ENCODE measurements at places on chromosomes 5 and 9.

- ATAC-seq: no peak
Observed at GRCh38 chr9:115212832-115213231, 94.9 kb upstream of the TNC start.

DNA sequence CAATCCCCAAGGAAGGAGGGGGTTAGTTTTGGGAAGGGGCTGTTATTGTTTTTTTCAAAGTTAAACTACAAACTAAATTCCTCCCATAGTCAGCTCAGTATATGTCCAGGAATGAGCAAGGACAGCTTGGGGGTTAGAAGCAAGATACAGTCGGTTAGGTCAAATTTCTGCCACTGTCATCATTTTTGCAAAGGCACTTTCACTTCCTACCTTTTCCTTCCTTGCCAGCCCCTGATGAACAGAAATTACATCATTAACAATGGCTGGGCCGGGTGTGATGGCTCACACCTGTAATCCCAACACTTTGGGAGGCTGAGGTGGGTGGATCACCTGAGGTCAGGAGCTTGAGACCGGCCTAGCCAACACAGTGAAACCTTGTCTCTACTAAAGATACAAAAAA lies 51.5 kb upstream of the HRH2 start:
- no peak for ATAC-seq

GRCh38 chr5:100273846-100274580 lies 261.2 kb upstream of the FAM174A start:
- no peak for ATAC-seq

- ATAC-seq: no peak
Observed at GRCh38 chr5:156693113-156693512, 157.0 kb upstream of the PPP1R2B start.

DNA sequence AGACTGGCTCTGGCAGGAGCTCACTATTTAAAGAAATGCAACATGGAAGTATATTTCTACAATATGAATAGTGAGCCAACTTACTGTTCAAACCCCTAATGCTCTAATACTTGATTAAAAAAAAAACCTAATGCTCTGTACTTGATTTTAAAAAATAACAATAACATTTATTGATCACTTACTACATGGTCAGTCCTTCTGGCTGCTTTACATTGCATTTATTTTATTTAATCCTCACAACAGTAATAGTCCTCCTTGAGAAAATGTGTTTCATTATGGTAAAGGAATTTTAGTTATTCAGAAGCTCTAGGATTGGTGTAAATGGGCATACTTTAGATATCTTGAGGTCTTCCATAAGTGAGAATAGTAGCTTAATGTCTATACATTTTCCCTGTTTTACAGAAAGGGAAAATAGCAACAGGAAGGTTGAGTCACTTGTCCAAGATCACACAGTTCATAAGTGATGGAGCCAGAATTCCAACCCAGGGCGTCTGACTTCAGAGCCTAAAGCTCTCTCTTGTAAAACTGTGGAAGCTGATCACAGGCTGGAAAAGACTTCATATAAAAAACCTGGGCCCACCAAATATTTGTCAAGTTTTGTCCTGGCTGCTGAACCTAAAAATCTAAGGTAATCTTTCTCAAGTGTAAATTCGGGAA lies 1.0 kb downstream of the STARD4 start:
- ATAC-seq: no peak

DNA sequence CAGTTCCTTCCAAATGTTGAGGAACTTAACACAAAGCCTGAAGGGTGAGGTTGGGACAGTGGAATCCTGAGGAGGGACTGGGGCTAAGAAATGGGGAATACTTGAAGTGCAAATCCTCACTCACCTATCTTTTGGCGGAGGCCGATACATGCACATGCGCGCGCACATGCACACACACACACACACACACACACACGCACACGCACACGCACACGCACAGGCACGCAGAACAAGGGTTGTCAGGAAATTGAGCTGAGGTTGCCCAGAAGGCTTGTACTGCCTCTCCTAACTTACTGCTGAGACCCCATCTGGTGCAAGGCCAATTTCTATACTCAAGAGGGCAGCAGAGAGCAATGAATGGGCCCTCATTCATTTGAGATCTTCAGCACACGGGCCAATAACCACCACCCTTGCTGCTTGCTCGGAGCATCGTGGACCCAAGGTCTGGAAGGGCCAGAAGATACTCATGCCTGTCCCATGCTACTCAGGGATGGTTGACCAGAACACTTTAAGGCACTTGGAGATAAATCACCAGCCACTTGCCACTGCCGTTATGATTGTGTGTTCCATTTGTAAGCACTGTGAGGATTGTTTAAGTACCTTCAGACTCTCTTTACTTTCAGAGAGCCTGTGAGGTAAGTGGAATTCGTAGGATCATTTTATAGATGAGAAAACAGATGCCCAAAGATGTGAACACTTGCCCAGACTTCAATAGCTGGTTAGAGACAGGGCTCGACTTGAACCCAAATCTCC lies 21.5 kb downstream of the BTF3 start:
- peak; percentile 91 for ATAC-seq

DNA sequence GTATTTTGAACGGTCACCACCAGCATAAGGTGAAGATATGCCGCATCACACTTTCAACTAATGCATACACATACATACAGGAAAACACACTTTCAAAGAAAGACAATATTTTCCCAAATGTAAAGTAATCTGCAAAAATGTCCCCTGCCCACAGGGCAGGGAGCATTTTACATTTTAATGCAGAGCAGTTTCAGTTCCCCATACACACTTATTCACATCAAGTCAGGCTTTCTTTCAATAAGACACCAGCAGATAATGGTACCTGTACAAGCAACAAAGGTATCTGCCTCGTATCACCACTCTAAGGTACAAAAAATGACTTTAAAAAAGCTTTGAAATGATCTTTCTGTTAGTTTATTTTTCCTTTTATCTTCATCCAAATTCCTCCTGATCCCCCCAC lies 247.1 kb upstream of the CCNG1 start:
- no peak for ATAC-seq

DNA sequence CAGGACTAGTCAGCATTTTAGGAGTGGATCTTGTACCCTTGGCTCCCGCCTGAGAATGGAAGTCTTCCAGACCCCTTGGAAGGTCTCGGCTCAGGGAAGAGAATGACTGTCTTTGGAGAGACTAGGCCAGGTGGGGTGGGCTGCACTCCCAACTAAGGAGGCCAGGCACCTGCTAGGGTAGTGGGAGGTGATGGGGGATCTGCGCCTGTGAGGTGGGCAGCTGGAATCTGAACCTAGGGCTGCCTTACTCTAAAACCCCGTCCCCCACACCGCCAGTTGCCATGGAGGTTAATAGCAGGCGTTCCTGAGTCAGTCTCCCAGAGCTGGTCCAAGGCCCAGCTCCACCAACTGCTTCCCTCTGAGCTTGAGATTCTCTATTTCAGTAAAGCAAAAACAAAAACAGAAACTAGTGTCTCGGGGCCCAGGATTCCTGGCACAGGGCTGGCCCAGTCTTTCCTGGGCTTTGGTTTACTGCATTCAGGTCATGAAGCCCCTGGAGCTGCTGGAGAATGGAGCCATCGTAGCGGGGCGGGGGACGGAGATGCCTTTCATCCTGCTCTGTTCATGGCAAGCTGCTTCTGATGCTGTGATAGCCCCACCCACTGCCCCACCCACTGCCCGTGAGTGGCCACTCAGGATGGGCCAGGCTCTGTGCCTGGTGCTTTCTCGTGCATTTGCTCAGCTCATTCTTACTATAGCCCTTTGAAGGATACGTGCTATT lies 57.5 kb downstream of the DAB2IP start:
- ATAC-seq: peak; percentile 34

DNA sequence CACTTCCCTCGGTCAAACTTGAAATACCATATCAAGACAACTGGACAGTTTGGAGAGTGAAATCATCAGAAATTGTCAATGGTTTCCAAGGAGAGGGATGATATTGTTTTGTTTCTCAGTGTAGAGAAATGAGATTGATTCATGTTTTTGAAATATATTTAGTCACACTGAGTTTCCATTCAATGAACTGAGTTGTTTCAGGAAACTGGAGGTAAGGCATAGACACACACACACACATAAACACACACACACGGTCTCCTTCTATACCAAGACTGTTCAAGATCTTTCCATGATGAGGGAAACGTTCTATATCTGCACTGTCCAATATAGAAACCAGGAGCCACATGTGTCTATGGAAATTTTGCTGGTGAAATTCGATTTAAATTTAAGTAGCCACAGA lies 182.8 kb downstream of the PTTG1 start:
- ATAC-seq: no peak

DNA sequence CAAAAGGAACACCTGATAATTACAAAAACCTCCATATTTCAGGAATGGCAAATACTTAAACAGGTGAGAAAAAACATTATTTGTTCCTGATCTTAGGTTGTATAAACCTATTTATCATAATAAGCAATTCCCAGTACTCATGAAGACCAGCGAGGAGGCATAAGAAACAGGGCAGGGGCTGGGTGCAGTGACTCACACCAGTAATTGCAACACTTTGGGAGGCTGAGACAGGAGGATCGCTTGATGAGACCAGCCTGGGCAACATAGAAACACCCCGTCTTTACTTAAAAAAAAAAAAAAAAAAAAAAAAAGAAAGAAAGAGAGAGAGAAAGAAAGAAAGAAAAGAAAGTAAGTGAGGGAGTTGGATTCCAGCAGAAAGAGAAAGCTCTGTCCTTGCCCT lies 21.6 kb downstream of the CCNJL start:
- no peak for ATAC-seq

- no peak for ATAC-seq
Observed at GRCh38 chr9:71986900-71987299, 73.5 kb downstream of the C9orf57 start.

DNA sequence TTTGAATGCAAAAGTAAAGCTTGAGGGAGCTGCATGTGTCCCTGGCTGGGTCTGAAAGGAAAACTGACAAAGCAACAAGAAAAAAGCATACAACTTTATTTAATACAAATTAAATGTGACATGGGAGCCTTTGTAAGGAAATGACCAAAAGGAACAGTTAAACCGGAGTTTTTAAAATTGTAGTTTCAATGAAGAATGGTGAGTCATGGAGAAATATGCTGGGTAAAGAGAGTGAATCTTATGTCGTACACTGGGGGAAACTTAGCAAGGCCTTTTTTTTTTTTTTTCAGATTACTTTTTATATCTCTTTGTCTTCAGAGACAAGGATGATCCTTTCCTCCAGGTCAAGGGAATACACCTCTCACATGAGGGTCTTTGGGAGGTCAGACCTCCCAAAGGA lies 50.1 kb upstream of the FBXL17 start:
- ATAC-seq: no peak

DNA sequence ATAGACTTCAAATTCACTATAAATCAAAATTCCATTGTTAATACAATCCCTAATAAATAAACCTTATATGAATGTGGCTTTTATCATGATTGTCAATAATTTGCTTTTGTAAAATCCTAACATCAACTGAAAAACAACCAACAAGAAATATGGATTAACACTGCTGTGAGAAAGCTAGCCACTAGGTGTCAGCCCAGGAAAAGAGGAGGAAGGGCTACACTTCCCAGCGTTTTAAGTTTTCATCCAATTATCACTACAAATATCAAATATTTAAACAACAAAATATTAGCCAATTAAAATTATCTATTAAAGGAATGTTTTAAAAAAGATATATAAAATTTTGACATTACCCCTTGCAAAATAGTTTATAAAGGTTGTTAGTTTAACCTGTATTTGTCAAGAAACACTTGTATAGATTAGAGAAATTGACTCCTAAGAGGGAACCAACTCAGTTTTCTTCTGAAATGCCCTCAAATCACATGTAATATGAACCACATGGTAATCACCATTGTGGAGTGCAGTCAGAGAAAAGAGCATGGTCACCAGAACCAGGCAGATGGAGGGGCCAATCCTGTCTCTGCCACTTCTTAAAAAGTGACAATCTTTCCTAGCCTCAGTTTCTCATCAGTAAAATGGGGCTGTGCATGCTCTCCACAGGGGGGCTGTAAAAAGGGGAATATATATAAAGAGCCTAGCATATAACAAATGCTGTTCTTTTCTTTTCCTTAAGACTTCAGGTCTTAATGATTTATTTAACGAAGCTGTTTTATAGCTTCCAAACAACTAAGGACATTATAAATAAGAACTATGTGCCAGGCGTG lies 188.2 kb downstream of the CRB2 start:
- ATAC-seq: no peak

- peak; percentile 86 for ATAC-seq
Observed at GRCh38 chr9:130433168-130433946, 11.4 kb upstream of the ASS1 start.

DNA sequence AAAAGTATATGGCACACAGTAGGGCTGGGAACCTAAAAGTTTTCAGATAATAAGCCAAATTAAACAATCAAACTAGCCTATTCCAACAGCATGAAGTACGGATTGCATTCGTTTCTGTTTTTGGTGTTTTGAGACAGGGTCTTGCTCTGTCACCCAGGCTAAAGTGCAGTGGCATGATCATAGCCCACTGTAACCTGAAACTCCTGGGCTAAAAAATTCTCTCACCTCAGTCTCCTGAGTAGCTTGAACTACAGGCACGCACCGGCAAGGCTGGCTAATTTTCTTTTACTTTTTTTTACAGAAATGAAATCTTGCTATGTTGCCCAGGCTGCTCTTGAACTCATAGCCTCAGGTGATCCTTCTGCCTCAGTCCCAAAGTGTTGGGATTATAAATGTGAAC lies 5.2 kb downstream of the RFX3 start:
- no peak for ATAC-seq

DNA sequence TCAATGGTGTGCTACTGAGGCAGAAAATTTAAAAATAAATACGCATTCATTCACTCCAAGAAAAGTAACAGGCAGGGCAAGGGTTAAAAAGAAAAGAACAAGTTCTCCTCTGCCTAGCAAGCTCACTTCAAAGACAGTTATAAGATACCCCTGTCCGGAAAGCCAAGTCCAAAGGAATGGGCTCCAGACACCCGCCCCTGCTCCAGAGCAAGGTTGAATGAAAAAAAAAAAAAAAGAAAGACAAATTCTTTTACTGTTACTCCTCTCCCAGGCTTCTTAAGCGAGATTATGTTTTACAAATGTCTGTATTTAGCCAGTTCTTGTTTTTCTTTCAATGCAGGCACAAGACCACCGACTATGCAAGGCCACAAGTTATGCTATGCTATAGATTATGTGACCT lies 9.1 kb upstream of the ANXA2R start:
- ATAC-seq: no peak
